ENCODE measurements at places on chromosomes 16 and 17. TPM values are rescaled to one million over a fixed set of nuclear protein-coding genes. Genes with fewer than 3 reads are reported as not detected.

The PIPOX gene
- total RNA-seq, result 7.8 TPM

The MYH8 gene
- total RNA-seq, result not detected

The PNMT gene
- not detected for total RNA-seq

The HP gene
- not detected for total RNA-seq

The GRIN2A gene
- 1.2 TPM for total RNA-seq

The ASPHD1 gene
- total RNA-seq, result 2.5 TPM

The KCNJ18 gene
- not detected for total RNA-seq
